T-helper 2 cell (primary cell): ENCODE measurements at places on chromosomes 7 and 10.
A peak's percentile ranks its signal among the peaks of the same experiment; 100 is the strongest.

DNA sequence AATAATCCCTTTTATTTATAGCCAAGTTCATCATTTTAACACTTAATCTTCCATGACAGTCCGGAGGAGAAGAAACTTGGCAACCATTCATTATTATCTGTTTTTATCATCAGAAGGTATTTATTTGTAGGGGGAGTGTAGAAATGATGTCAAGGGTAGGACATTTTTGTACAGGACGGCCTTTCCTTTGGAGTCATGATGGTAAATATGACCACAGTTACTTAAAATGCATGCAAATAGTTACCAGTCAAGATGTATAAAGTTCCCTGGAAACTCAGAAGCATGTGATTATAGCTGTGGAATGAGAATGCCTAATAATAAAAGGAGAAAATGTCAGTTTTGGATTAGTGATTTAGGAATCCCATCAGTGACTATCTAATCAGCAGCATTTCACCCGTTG, 183.1 kb upstream of the PRPS1L1 start:
- no peak for DNase-seq

DNA sequence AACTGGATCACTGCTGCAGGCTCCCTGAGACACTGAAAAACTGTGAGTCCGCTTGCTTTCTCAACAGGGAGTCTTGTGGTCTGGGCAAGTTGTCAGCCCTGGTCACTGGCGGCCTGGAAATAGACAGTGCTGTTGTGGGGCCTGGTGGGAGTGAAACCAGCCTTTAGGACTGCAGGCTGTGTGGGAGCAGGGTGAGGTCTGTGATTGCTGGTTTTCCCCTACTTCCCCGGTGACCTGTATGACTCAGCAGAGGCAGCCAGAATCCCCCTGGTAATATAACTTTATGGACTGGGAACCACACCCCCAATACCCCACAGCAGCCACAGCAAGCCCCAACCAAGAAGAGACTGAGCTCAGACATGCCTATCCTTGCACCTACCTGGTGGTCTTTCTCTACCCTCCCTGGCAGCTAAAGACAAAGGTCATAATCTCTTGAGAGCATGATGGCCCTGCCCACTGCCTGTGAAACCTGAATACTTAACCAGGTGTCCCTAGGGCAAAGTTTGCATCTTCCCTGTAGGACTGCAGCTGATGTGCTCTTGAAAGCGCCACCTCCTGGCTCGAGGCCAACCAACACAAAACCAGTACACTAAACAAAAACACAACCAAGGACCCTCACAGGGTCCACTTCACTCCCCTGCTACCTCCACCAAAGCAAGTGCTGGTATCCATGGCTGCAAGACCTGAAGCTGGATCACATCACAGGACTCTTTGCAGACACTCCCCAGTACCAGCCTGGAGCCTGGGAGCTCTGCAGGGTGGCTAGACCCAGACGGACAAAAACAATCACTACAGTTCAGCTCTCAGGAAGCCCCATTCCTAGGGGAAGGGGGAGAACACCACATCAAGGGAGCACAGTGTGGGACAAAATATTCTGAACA, 7.2 kb upstream of the ADAM22 start:
- peak; percentile 39 for DNase-seq

- DNase-seq, result no peak
Measured at GRCh38 chr7:54687462-54688212, 71.4 kb downstream of the SEC61G start.

GRCh38 chr7:116570306-116570705, 45.5 kb downstream of the CAV1 start:
- no peak for DNase-seq

DNA sequence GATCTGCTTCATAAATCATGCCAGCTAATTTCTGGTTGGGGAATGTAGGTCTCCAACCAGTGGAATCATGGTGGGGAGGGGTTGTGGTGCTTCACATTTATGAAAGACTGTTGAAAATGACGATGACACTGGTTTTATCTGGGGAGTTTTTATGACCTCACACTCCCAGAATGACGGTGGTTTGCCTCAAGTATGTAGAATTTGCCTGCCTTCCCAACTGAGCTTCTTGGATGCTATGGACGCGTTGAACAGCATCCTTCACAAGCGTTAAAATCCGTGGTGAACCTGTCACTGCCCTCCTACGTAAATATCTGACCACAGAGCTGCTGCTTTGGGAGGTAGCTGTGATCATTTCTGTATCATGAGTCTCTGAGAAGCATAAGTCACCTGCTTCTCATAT, 3.3 kb downstream of the INSYN2A start:
- DNase-seq, result no peak
